Stimulated activated naive CD4-positive, alpha-beta T cell treated with Interleukin-2 at 50 U/mL for 16 hours (primary cell): ENCODE measurements at places on chromosomes 12 and 14.

- DNase-seq, result no peak
These were observed 74.2 kb downstream of the IFT81 start for GRCh38 chr12:110198386-110198785.

- DNase-seq, result no peak
These were observed 77.5 kb downstream of the PELI2 start for GRCh38 chr14:56195704-56196103.

DNA sequence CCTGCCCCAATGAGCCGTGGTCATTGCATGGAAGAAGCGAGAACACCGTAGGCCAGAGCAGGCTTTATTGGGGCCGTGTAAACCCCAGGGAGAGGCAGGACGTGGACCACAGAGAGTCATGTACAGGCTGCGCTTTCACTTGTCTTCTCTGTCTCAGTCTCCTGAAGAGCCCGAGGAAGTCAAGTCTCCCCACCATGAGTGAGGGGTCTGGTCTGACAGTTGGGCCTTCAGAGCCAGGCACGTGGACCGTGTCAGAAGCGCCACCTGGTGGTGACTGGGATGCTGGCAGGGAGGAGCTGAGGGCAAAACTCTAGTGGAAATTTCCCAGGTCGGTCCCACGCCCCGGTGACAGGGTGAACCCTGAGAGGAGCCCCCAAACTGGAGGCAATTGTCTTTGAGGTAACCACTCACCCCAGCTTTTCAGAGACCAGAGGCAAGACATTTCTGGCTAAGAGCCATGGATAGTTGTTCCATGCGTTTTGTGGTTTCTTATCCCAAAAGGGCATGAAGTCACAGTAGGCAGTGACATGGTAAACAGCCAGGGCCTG, 17.4 kb downstream of the RPS6KL1 start:
- DNase-seq, result peak; percentile 69

GRCh38 chr12:80038062-80038560, 61.2 kb upstream of the OTOGL start:
- DNase-seq, result no peak

DNA sequence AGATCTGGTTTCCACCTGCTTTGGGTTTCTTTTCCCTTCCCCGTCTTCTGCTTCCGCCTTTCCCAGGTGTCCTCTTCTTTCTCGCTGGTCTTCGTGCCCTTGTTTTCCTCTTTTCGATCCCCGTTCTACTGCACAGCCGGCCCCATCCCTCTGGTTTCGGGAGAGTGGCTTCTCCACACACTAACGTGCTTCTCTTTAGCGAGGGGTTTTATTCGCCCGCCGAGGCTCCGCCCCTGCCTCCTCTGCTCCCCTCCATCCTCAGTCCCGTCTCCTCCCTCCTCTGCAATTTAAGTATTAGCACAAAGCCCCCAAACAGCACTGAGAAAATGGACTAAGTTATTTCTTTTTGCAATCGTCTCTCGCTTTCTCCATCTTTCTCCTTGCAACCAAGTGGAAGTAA, at the start of gene SLC7A8:
Gene SLC7A8 (minus strand): TSS at position 182 of the 400 bp plus-strand sequence. CDS start 746 bp downstream, outside the sequence.
- DNase-seq, result no peak

- DNase-seq, result no peak
These were observed 1.7 kb upstream of the DGLUCY start for GRCh38 chr14:91112194-91112593.

DNA sequence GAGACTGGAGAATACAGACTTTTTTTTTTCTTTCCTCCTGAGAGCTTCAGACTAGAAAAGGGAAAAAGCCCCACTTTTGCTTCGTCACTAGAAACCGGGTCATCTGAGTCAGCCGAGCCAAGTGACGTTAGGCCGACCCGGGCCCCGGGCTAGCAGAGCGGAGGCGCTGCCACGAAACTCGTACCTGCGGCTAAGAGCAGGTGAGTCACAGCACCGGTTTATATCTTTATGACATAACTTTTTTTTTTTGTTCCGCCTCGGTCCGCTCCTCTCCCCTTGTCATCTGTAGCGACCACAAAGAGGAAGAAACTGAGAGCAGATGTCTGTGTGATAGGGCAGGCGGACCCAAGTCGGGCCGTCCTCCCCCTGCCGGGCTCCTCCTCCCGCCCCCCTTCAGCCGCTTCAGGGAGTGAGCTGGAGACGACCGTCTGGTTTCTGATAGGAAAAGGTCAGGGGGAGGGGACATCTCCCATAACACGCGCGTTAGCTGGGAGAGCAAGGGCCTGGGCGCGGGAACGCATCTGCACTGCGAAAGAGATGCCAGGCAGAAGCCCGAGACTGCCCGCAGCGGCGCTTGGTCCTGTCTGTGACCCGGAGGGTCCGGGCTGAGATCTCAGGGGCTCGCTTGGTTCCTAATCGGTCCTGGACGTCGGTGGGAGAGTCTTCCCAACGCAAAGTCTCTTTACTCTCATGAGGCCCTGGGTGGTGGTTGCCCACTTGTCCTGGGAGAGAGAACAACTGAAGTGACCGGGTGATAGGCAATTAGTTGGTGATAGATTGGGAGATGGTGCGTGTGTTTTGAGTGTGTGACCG, 586 bp downstream of the TTC6 start:
- DNase-seq, result peak; percentile 69

DNA sequence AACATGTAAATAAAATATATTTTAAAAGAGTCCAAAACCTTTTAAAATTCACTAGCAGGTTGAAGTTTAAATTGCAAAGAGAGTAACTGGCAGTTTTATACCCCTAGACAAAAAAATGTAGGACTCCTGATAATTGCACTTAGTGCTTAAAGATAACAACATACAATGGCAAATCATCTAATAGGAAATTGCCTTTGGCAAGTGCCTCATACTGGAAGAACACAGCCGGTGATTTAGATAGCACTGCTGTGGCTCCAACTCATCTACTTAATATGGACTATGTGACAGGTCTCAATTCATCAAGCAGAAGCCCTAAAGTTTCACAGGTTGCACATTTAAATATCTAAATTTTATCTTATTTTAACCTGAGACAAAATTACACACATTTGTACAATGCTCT, 13.4 kb downstream of the C12orf50 start:
- DNase-seq, result no peak

DNA sequence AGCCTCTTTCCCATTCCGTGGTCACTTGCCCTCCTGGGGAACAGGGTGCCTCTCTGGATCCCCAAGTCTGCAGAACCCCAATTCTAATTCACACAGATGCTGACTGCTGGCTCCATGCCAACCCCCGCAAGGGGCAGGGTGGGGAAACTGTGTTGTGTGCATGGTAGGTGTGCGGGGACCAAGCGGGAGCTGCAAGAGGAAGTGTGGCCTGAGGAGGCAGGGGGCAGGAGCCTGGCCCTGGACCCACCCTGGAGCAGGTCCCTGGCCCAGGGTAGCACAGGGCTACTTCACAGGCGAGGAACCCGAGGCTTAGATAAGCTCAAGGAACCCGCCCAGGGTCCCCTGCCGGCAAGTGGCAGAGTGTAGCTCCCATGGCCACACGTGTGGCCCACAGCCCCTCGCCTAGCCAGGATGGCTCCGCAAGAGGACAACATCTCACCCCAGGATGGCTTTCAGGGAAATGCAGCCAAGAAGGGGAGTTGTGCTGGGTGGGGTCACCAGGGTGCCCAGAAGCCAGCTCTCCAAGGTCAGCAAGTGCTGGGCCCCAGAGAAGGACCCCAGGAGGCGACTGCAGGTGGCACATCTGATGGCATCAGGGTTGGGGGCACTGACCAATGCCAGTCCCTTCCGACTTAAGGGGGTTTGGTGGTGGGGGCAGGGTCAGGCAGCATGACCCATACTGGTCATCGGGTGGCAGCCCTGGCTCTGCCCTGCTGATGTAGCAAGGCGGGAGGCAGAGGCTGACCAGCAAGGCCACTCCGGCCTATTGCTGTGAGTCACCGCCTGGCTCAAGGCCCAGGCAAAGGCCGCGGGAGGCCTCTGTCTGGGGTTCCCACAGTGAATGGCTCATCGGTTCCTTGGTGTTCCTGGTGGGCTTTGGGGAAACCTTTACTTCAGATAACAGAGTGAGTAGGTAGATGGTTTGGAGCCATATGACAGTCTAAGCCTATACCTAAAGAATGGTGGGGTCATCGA, 37.3 kb upstream of the EML1 start:
- no peak for DNase-seq

- no peak for DNase-seq
These were observed 418.2 kb downstream of the BCAT1 start for GRCh38 chr12:24530689-24531088.

- no peak for DNase-seq
These were observed 8.8 kb upstream of the ADGRD1 start for GRCh38 chr12:130944878-130945277.

DNA sequence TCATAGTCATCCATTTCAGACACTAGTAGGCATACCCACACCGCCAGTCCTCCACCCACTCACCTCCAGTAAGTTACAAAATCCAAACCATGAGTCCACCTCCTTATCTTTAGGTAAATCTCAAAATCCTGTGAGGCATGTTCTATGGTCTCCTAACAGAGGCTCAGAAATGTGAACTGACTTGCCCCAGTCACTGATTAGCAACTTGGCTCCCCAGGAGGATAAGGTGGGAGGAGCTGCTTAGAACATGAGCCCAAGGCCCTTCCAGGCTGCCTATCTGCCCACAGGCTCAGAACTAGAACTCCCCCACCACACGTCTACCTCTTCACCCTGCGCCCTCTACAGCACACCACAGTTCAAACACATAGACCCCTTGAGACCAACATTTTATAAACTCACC, 19.9 kb downstream of the SETD3 start:
- no peak for DNase-seq

- no peak for DNase-seq
These were observed 7.4 kb downstream of the CDKN1B start for GRCh38 chr12:12724421-12725085.

DNA sequence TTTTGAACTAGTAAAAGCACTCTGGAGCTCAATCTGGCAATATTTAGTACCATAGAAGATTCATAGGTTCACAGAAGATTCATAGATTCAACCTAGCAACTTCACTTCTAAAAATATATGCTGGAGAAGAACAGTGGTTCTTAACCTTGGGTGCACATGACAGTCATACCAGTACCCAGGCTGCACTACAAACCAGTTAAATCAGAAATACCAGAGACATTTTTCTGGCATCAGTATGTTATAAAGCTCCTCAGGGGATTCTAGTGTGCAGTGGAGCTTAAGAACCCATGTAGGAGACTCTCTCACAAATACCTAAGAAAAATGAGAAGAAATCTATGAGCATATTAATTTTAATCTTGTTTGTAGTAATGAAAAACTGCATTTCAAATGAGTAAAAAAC, 46.6 kb downstream of the CNTN1 start:
- DNase-seq, result no peak

GRCh38 chr12:107545737-107546353, 139.8 kb upstream of the PWP1 start:
- DNase-seq, result no peak

DNA sequence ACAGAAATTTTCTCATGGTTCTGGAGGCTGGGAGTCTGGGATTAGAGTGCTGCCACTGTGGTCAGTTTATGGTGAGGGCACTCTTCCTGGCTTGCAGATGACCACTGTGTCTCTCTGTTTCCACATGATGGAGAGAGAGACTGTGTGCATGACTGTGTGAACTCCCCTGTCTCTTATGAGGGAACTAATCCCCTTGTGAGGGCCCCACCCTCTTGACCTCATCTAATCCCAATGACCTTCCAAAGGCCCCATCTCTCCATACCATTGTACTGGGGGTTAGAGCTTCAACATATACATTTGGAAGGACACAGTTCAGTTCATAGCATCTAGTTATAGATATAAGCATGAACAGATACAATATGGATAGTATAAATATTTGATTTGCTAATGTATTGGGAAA, 31.7 kb downstream of the ANO6 start:
- no peak for DNase-seq

DNA sequence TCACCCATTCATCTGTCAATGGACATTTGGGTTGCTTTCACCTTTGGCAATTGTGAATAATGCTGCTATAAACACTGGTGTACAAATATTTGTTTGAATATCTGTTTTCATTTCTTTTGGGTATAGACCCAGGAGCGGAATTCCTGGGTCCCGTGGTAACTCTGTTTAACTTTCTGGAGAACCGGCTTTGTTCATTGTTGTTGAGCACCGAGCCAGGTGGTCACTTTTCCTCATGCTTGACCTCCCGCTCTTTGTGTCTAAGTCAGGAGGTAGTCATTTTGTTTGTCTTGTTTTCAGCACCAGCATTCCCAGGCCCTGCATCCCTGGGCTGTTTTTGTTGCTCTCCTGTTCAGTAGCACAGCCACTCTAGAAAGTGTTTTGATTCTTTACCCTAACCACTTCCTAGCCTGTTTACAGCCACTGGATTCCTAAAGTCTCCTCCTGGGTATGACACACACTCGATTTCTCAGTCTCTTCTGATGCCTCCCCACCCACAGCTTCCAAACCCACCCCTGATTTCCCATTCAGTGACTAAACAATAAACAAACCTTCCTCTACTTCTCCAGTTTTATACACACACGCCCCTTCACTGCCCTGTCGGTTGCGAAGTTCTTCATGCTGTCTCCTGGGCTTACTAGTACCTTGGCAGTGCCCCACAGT, 37.9 kb downstream of the B4GALNT3 start:
- no peak for DNase-seq

GRCh38 chr12:98752726-98753125, 107.6 kb downstream of the APAF1 start:
- DNase-seq, result no peak

- peak; percentile 37 for DNase-seq
These were observed 386 bp downstream of the HDAC7 start for GRCh38 chr12:47819138-47819895.

GRCh38 chr12:44626883-44627282, 249.2 kb downstream of the NELL2 start:
- no peak for DNase-seq

DNA sequence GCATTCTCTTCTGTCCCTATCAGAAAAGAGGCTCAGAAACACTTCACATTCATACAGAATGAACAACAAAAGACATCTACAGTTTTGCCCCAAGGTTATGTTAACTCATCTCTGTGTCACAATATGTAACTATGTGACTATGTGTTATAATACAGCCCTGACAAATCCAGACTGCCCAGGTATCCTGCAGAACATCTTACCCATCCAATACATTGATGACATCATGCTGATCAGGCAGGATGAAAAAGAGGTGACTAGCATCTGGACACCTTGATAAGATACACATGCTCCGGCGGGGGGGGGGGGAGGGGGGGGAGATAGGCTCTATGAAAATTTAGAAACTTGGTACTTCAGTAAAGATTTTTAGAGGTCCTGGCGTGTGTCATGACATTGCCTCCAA, 8.3 kb upstream of the GNS start:
- no peak for DNase-seq
